ENCODE measurements at places on chromosomes 16 and 17.

GRCh38 chr16:50197582-50197981 lies 44.5 kb downstream of the TENT4B start:
- no peak for DNase-seq

- no peak for DNase-seq
These were observed 6.7 kb downstream of the USP7 start for GRCh38 chr16:8957063-8957397.

DNA sequence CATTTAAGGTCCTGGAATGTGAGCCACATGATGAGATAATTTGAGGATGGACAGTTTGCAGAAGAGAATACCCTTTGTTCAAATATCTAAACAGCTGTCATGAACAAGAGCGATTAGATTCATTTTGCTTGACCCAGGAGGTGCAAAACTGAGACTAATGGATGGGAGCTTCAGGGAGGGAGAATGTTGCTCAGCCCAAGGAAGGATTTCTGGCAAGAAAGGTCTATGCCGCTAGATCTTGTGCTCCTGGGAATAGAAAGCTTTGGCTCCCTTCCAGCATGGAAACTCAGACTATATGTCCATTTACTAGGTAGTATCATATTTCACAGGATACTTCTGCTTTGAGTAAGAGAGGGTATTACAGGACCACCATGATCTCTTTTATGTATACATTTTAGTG lies 14.8 kb upstream of the CDH11 start:
- no peak for DNase-seq

- no peak for DNase-seq
These were observed 18.2 kb upstream of the CMTM4 start for GRCh38 chr16:66714654-66715307.

DNA sequence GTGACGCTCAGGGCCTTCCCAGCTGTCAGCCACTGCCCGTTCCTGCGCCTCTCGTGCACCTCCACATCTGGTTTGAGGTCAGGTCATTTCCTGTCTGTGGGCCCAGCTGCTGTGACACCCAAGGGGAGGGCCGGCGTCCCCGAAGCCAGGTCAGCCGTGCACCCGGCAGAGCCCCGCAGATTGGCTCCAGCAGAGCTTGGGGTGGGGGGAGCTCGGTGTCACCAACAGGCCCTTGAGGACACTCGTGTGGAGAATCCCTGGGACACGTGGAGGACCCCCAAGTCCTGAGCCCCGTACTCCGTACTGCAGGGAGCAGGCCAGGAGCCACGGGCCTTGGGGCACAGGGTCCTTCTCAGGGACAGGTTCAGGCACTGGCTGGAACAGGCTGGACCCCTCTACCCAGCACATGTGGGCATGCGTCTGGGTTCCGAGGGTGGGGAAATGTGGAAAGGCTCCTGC lies 4.8 kb downstream of the SPATA2L start:
- DNase-seq, result no peak
